ENCODE measurements at places on chromosomes 4 and X. TPM values are rescaled to one million over a fixed set of nuclear protein-coding genes. Genes with fewer than 3 reads are reported as not detected.
A peak's percentile ranks its signal among the peaks of the same experiment; 100 is the strongest.

SSX5 gene
- not detected for total RNA-seq

TMEM31 gene
- not detected for total RNA-seq

DNA sequence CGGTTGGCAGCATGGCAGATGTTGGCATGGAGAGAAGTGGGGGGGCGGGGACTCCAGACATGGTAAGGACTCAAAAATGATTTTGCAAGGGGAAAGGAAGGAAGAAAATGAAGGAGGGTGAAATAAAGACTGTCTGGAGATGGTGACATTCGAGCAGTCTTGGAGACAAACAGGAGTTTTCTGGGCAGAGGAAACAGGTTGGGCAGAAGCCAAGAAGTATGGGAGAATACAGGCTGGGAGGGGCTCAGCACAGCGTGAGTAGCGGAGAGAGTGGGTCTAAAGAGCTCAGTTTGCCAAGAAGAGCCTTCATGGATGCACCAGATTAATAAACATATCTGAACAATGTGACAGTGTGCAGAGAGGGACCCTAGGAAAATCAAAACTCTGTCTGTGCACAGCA is 13.3 kb upstream of the CRMP1 start:
- no peak for DNase-seq

- no peak for DNase-seq
These were observed 193.8 kb downstream of the BCOR start for GRCh38 chrX:39903937-39904336.

DNA sequence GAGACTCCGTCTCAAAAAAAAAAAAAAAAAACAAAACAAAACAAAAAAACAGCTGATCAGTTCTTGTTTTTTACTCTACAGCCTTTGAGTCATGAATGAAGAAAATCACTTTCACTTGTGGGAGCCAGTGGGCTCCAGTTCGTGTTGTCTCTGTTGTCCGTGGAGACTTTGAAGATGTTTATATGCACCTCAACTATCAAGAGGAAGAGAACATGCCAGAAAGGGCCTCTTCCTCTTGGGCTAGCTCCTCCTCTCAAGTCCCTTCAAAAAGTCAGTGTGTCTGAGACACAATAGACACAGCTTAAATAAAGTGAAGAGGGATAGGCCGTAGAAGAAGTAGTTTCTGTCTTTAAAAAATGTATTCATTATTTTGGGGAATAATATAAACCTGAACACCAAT is 182.7 kb downstream of the KDR start:
- DNase-seq, result peak; percentile 26

GRCh38 chr4:173074501-173074946 is 94.1 kb upstream of the GALNT7 start:
- DNase-seq, result no peak

CT45A7 gene
- total RNA-seq, result not detected

PDE6B gene
- total RNA-seq, result 12.3 TPM

GRCh38 chr4:64588507-64588906 is 179.3 kb upstream of the TECRL start:
- DNase-seq, result no peak

ITM2A gene
- 135 TPM for total RNA-seq

GRCh38 chr4:93018806-93019205 is 715.0 kb downstream of the GRID2 start:
- no peak for DNase-seq

DNA sequence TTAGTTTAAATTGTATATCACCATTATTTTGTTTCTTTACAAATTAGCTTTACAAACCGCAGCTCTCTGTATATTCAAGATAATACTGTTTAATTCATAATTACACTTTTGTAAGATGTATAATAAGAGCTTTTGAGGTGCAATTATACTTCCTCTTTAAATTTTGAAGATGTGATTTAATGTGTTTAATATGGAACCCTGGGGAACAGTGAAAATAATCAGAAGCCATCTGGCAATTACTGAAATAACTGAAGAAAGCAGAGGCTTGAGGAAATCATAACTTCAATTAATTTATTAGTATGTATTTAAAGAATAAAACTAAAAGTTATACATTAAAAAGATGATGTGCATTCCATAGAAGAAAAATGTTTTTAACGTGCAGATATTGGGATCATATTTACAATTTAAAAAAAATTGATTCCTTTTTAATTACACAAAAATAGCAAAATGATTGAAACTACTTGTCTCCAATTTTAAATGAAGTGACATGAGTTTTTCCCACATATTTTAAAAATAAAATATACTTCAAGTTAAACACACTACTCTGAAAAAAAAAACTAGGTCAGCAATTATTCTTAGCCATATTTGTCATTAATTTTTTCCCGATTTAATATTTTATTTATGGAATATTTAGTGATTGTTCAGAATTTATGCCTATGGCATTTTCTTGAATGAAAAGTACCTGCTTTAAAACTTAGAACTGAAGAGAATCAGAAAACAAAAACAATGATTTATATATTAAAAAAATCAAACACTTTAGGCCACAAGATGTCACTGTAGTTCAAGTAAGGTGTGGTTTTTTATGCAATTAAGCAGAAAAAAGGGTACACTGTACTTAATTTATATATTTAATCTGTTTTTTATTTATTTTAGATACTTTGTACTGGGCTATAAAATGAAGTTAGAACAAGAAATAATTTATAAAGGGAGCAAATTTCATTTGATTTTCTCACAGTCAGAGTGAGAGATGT is 942.7 kb upstream of the NDST4 start:
- DNase-seq, result no peak

- no peak for DNase-seq
These were observed 144.5 kb downstream of the APBB2 start for GRCh38 chr4:41069838-41070237.

SYTL4 gene
- 0.22 TPM for total RNA-seq

- no peak for DNase-seq
These were observed 411.9 kb upstream of the EMCN start for GRCh38 chr4:100929758-100930157.

DNA sequence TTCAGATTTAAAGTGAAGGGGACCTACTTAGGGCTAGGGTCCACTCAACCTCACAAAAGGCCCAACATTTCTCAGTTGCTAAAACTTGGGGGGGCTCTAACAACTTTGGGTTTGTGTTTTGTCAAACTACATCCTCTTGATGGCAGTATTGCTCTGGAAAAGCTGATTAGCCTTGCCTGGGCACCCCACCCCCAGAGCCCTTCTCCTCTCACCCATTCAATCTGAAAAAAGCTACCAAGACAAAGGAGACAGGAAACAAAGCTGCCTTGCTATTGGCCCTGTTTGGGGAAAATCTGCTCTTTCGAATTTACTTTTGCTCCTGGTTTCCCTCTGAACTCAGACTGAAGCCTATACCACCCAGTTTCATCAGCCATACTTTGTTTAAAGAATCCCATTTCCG is 195.2 kb upstream of the STK26 start:
- DNase-seq, result peak; percentile 53

GRCh38 chr4:152943672-152944071 is 7.5 kb downstream of the FHDC1 start:
- DNase-seq, result no peak

NKAP gene
- total RNA-seq, result 13.0 TPM

PDK3 gene
- 11.3 TPM for total RNA-seq

ELK1 gene
- total RNA-seq, result 27.3 TPM

TCEAL9 gene
- total RNA-seq, result 1.2 TPM

GRCh38 chrX:12999422-12999821 is 24.5 kb downstream of the TMSB4X start:
- peak; percentile 77 for DNase-seq

DNA sequence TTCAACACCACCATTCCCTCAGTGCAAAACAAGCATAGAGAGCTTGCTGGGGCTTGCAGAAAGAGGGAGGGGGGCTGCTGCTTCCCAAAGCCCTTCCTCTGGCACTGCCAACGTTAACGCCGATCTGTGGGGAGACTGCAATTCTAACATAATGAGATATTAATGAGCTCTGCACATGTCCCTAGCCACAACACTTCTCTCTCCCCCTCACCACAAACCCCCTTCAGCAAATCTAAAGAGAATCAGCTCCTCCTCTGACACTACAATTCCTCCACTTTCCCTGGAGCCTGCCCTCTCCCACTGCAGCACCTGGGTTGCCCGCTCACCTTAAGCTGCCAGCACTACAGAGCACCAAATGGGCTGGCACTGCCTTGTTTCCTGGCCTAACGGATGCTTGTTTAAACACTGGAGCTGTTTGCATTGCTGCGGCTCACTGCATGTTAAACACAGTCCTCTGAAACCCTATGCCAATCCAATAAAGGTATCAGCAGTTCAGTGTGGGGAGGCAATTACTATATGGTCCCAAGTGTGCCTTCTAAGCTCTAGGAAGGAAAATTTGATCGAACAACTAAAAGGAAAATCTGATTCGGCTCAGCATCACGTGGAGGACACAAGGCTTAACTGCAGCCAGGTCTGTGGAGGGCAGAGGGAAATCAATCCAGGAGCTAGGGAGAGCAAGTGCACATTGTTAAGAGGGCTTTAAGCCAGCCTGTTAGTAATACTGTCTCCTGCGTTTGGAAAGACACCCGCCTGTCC is 232.4 kb downstream of the MAML3 start:
- DNase-seq, result no peak

DNA sequence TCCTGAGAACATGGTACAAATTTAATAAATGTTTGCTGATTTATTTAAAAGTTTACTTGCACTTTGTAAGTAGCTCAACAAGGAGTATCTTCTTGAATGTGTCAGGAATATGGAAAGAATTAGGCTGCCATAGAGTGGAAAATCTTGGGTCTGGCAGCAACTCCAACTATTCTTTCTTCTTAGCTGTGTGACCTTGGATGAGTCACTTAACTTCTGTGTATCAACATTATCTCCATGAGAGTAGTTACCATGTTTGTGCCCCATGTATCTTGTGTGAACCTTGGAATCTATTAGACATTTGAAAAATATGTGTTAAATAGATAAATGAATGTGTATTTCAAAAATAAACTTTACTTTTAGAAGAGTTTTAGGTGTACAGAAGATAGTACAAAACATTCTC is 348.8 kb downstream of the GBA3 start:
- DNase-seq, result no peak

- peak; percentile 78 for DNase-seq
These were observed 921 bp upstream of the SETD7 start for GRCh38 chr4:139556724-139557555.

GRCh38 chrX:40973619-40974018 is 111.6 kb upstream of the USP9X start:
- DNase-seq, result no peak

FTSJ1 gene
- 64.5 TPM for total RNA-seq

Data from CD4-positive, CD25-positive, alpha-beta regulatory T cell (primary cell).